HCT116 (cell line): ENCODE measurements at places on chromosomes 5 and 9.

DNA sequence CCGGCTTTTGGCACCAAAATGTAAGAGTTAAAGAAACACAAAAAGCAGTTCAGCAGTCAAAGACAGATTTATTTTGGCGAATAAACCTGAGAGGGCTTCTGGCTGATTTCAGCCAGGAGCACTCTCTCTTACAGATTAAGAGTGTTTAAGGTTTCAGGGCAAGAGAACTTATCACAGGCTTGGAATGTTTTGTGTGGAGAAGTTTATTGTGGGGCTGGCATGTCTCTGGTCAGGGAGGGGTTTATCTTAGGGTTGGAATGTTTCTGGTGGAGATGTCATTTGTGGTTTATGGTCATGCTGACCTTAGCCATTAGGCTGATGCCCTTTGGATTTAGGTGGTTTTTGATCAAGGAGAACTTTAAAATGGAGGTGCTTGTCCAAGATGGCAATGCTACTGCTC lies 622.3 kb upstream of the PTPRD start:
- no peak for DNase-seq

DNA sequence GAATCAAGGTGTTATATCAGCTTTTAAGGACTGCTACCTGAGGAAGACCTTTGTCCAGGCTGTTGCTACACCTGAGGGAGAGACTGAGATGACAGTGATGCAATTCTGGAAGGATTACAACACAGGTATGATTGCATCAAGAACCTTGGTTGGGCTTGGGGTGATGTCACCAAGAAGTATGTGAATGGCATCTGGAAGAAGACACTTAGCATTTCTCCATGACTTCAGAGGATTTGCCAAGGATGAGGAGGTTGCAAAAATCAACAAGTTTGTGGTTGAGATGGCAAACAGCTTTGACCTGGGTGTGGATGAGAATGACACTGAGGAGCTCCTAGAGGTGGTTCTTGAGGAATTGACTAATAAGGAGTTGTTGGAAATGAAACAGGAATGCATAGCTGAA lies 67.9 kb upstream of the PANK3 start:
- no peak for DNase-seq

GRCh38 chr9:18785604-18786003 lies 247.4 kb downstream of the SAXO1 start:
- DNase-seq, result no peak

DNA sequence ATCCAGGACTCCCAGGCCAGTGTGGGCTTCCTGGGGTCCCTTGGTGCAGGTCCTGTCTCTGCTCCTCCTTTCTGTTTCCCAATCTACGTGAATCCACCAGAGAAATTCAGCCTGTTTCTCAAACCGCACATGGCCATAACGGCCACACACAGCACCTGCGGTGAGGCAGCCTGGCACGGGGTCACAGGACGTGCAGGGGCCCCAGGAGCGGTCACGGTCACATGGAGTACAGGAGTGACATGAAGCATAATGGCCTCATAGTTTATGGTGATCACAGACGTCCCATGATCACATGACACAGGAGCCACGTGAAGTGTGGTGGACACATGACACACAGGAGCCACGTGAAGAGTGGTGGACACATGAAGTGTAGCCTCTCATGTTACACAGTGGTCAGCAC lies 248.5 kb upstream of the IRX4 start:
- no peak for DNase-seq

- no peak for DNase-seq
Measured at GRCh38 chr9:79196606-79197005, 375.2 kb upstream of the TLE4 start.

DNA sequence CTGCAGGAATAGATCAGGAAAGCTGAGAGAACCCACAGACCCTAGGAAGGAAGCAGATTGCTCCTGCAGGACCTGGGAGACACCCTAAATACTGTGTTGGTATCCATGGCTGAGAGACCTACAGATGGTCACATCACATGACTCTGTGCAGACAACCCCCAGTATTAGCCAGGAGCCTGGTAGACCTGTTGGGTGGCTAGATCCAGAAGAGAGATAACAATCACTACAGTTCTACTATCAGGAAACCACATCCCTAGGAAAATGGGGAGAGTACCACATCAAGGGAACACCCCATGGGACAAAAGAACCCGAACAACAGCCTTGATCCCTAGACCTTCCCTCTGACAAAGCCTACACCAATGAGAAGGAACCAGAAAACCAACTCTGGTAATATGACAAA lies 24.2 kb upstream of the MELK start:
- no peak for DNase-seq
